ENCODE measurements at places on chromosomes 12 and 14. TPM values are rescaled to one million over a fixed set of nuclear protein-coding genes. Genes with fewer than 3 reads are reported as not detected.

Gene BIN2
- total RNA-seq = 5.6 TPM

Gene BAZ2A
- total RNA-seq = 57.0 TPM

Gene KRT75
- 84.8 TPM for total RNA-seq

Gene CARMIL3
- total RNA-seq = 0.69 TPM

Gene PTGER2
- 2.2 TPM for total RNA-seq

Gene APPL2
- total RNA-seq = 71.7 TPM

Gene CDK2
- 25.7 TPM for total RNA-seq

Gene LRRC9
- 0.30 TPM for total RNA-seq

Gene IL31
- not detected for total RNA-seq

Gene MYF6
- total RNA-seq = 9.8 TPM

Gene MMP19
- total RNA-seq = 18.2 TPM

Gene ETFBKMT
- 2.2 TPM for total RNA-seq

Gene CNTN1
- total RNA-seq = 28.9 TPM

Gene LRRC43
- total RNA-seq = not detected

Gene SERPINA12
- 16.9 TPM for total RNA-seq

Gene BDKRB1
- total RNA-seq = 0.20 TPM

Gene CCDC197
- not detected for total RNA-seq

Gene USP44
- total RNA-seq = 0.99 TPM

Gene ZFYVE1
- total RNA-seq = 11.4 TPM

Gene KRT7
- total RNA-seq = 10.4 TPM

Measured in skin of body (tissue), 3 donors.